ENCODE measurements at places on chromosomes 2 and 18.
A peak's percentile ranks its signal among the peaks of the same experiment; 100 is the strongest.

DNA sequence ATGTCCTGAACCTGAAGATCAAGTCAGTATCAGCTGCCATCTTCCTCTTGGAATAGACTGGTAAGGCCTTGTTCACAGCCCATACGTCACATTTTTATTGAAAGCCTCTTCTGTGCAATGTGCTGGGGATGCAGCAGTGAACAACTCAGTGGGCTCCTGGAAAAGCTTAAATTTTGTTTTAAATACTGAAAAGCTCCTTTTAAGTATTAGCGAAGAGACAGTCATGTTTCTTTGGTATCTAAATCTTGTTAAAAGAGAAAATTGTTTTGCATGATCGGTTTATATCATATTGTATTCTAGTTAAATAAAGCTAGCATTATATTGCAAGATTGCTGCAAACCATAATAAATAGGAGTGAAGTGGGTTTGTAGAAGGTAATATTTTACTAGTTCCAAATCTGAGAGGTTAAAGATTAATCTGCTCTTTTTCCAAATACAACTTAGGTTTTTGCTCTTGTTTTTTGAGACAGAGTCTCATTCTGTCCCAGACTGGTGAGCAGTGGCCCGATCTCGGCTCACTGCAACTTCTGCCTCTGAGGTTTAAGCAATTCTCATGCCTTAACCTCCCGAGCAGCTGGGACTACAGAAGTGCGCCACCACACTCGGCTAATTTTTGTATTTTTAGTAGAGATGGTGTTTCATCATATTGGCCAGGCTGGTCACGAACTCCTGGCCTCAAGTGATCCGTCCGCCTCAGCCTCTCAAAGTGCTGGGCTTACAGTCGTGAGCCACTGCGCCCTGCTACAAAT, 1.6 kb upstream of the RMDN2 start:
- no peak for DNase-seq

DNA sequence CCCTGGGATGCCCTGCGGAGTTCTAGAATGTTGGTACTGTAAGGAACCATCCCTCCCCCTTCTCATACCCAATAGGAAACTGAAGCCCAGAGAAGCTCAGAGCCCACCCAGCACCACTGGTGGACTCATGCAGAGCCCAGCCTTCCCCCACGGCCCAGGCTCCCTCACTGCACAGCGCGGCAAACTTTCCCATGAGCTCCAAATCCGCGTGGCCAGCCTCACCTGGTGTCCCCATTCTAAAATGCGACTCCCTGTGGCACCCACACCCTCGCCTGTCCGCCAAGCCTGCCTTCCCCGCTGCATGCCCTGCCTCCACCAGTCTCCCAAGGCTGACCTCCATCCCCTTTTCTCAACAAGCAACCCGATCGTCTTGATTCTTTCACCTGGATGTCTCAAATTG, 51.1 kb downstream of the PTGR3 start:
- DNase-seq = no peak

- no peak for DNase-seq
Observed at GRCh38 chr2:144886862-144887261, 366.9 kb upstream of the ZEB2 start.

GRCh38 chr2:180077295-180077906, 70.3 kb upstream of the CWC22 start:
- DNase-seq = no peak

GRCh38 chr2:96195410-96196066, 13.1 kb downstream of the STARD7 start:
- no peak for DNase-seq

GRCh38 chr2:106572541-106573450, 85.6 kb downstream of the CD8B2 start:
- DNase-seq = no peak

- no peak for DNase-seq
Observed at GRCh38 chr2:88061295-88061694, 5.7 kb upstream of the KRCC1 start.

- peak; percentile 2 for DNase-seq
Observed at GRCh38 chr2:1910592-1911246, 166.4 kb upstream of the PXDN start.

- DNase-seq = peak; percentile 76
Observed at GRCh38 chr2:105797298-105797819, 52.6 kb downstream of the NCK2 start.
